Ovary (tissue), 10 donors: ENCODE measurements at places on chromosomes 11 and 22. TPM values are rescaled to one million over a fixed set of nuclear protein-coding genes. Genes with fewer than 3 reads are reported as not detected.

SEC14L2 gene
- total RNA-seq: 10.7 TPM

CHRM1 gene
- total RNA-seq: not detected

DNA sequence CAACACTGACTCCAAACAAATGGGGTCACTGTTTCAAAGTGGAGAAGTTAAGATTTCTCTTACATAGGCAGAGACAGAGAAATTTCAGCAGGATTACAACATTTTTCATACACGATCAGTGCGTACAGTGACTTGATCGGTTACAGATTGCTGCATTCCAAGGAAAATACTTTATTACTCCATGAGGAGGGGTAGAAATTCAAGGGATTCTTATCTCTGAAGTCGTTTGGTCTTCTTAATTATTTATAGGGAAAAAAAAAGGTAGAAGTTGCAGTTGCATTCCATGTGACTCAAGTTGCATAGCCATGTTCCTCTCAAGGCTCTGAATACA, 10.7 kb upstream of the SMIM38 start:
- no peak overlapping the region for H3K27ac ChIP-seq
- H3K36me3 ChIP-seq: no peaks in the 10 kb centered on the region
- no peaks in the 10 kb centered on the region for H3K27me3 ChIP-seq
- H3K4me1 ChIP-seq: no peaks in the 10 kb centered on the region

DNA sequence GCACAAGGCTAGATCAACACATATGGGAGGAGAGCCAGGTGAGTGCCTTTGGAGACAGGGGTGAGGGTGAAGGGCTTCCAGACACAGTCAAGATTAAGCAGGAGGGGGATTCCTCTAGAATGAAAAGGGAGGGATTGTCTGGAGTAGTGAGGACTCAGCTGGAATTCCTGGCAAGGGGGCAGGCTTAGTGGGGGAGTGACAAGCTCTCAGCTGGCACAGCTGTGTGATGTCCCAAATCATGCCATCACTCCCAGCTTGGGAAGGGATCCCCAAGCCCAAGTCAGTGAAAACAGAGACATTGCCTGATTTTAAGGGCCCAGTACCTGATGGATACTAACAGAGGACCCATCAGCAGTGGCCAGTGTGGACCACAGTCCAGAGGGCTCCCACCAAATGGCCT, 119.0 kb downstream of the MPPED2 start:
- H3K4me1 ChIP-seq: no peaks in the 10 kb centered on the region
- no peak overlapping the region for H3K27ac ChIP-seq
- no peak overlapping the region for H3K4me3 ChIP-seq
- no peak for DNase-seq
- no peaks in the 10 kb centered on the region for H3K27me3 ChIP-seq
- no peaks in the 10 kb centered on the region for H3K36me3 ChIP-seq

DDI1 gene
- not detected for total RNA-seq

DNA sequence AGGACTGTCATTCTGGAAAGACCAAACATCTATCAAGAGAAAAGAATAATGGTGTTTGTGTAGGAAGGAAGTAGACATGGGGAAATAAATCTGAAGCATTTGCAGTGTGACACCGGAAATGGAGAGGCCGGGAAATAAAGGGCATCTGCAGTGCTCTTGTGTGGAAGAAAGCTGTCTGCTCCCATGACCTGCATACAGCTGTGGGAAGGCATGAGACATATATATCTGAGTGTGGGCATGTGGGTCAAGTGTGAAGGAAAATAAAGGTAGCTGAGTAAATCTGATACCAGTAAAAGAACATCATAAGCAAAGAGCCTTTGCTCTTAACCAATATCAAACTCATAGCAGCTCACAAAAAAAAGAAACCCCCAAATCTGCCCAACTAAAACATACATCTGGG, 72.1 kb upstream of the OR5AK2 start:
- H3K4me1 ChIP-seq: no peaks in the 10 kb centered on the region
- H3K36me3 ChIP-seq: no peaks in the 10 kb centered on the region
- no peak overlapping the region for H3K4me3 ChIP-seq

DNA sequence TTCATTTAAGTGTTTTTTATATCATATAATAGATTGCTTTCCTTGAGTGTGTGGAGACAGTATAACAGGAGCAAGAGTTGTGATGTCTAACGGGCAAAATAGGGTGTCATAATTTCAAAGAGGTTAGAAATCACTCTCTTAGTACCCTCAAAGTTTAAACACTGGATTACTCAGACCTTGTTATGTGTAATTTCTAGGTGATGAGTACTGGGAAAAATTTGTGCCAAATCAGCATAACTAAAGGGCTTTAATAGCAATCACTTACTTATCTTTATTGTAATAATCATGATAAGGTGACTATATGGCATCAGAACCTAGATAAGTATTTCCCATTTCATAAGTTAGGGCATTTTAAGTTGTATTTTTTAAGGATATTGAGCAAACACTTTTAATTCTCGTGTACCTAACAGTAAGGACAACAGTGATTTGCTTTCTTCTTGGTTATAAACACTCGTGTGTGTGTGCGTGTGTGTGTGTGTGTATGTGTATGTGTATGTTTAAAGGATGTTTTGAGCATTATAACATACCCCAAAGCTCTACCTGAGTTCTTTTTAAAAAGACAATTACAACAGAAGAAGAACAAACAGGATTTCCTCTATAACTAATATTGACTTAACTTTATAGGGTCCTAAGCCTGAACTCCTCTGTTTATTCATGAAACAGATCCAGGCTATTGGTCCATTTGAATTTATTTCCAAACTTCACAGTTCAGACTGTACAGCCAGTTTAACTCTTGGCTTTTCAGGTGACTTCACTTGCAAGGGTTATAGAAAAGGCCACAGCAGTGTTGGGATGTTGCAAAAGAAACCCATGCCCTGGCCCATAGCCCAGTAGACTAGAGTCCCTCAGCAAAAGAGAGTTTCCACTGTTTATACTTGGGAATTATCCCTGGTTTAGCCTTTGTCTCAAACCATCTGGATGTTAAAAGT, 23.7 kb upstream of the PDE3B start:
- H3K27ac ChIP-seq: no peak overlapping the region
- no peak for DNase-seq
- H3K36me3 ChIP-seq: no peaks in the 10 kb centered on the region
- no peak overlapping the region for H3K4me3 ChIP-seq

GRCh38 chr11:65680192-65680743, 17.6 kb upstream of the RELA start:
- peaks cover 1% of the 10 kb centered on the region for H3K4me1 ChIP-seq
- no peak for DNase-seq
- H3K27me3 ChIP-seq: no peaks in the 10 kb centered on the region
- no peak overlapping the region for H3K4me3 ChIP-seq

A4GALT gene
- 12.1 TPM for total RNA-seq

SLC5A4 gene
- total RNA-seq: 0.33 TPM

GRCh38 chr11:105740164-105740903, 130.5 kb downstream of the GRIA4 start:
- no peak overlapping the region for H3K27ac ChIP-seq
- DNase-seq: no peak
- peaks cover 2% of the 10 kb centered on the region for H3K27me3 ChIP-seq
- no peaks in the 10 kb centered on the region for H3K36me3 ChIP-seq

GPHA2 gene
- 1.0 TPM for total RNA-seq

DNA sequence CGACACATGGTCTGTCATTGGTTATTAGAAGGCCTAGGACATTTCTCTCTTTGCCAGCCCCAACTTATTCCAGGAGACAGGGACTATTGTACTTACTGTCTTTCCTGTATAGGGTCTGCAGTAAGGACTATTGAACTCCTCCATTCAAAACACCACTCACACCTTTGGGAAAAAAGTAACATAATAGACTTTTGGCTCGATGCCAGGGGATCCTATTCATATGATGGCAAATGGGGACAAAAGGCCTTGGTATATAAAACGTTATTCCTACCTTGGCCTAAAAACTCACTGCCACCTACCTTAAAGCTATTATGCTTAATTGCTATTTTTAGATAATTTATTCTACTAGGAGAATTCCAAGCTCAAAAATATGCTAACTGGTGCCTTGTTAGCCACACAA, 6.3 kb upstream of the NDUFC2 start:
- H3K4me1 ChIP-seq: no peaks in the 10 kb centered on the region
- DNase-seq: no peak
- H3K27ac ChIP-seq: no peak overlapping the region
- H3K36me3 ChIP-seq: no peaks in the 10 kb centered on the region
- H3K27me3 ChIP-seq: no peaks in the 10 kb centered on the region

RAB38 gene
- total RNA-seq: 2.7 TPM

DNA sequence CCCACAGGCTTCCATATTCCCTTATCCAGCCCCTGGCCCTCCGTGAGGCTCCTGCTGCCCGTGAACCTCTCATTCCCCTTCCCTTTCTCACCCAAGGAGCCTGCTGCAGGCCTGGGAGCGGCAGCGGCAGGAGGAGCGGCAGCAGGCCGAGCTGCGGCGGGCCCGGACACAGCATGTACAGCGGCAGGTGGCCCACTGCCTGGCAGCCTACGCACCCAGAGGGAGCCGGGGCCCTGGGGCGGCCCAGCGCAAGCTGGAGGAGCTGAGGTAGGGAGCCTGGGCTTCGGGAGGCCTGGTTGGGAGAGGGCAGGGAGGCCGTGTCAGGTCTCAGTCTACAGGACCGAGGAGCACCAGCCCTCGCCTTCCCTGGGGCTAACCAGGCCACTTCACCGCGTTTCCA, 8.1 kb upstream of the SART1 start:
- H3K4me1 ChIP-seq: no peaks in the 10 kb centered on the region
- no peaks in the 10 kb centered on the region for H3K27me3 ChIP-seq
- DNase-seq: no peak
- no peak overlapping the region for H3K4me3 ChIP-seq
- no peak overlapping the region for H3K27ac ChIP-seq

DNA sequence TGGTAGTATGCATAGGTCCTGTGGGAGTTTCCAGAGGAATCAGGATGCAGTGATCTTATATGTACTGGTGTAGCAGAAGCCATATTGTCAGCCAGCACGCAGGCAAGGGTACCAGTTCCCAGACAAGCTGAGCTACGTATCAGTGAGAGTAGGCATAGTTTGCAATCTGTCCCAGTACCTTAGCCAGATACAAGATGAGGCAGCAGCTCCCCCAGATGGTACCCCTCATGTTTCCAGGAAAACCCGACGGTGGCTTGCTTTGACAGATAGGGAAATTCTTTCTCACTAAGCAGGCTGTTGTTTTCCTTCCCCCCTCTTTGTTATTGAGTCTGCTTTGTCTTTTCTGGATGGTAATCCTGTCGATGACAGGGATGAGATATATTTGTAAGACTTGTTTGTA, 109.7 kb upstream of the RRM1 start:
- H3K27ac ChIP-seq: no peak overlapping the region
- no peaks in the 10 kb centered on the region for H3K36me3 ChIP-seq
- peaks cover 17% of the 10 kb centered on the region for H3K4me1 ChIP-seq
- no peaks in the 10 kb centered on the region for H3K27me3 ChIP-seq
- no peak overlapping the region for H3K4me3 ChIP-seq
